ENCODE measurements at places on chromosomes 12 and 14.

DNA sequence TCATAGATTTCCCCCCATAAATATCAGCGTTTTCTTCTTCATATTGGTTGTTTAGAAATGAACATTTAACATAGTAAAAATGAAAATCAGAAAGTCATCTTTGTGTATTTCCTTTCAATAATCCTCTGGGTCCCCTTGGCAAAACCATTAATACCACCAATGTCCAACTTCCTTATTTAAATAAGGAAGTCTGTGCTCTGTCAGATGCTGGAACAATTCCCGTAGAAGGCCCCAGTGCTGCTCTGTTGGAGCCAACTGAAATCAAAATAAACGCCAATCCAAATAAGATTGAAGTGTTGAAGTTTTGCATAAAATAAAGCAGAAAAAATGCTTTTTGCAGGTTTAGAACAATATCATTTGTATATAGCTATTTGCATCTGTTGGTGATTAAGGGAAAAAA lies 93.1 kb downstream of the PPM1H start:
- DNase-seq, result no peak
- no peak overlapping the region for H3K27ac ChIP-seq
- H3K27me3 ChIP-seq, result no peaks in the 10 kb centered on the region
- no peak overlapping the region for H3K4me3 ChIP-seq
- no peaks in the 10 kb centered on the region for H3K36me3 ChIP-seq

DNA sequence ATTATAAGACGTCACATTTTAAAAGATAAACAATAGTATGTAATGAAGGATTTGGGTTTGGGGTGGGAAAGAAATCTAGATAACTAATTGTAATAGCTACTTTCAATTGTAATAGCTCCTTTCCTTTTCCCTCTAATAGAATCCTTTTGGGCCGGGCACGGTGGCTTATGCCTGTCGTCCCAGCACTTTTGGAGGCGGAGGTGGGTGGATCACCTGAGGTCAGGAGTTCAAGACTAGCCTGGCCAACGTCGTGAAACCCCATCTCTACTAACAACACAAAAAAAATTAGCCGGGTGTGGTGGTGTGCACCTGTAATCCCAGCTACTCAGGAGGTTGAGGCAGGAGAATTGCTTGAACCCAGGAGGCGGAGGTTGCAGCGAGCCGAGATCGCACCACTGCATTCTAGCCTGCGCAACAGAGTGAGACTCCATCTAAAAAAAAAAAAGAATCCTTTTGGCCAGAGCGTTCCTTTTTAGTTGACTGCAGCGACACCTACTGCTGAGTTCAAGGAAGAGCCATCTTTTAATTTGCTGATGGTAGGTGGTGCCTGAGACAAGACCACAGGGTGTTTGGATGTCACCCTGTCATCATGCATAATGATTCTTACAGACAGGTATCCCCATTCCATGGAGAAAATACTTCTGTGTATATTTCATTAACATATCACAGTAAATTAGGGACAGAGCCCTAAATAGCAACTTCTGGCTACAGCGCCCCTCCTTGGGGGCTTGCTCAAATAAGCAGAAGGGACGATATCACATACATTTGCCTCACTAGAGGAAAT lies 79.5 kb downstream of the ARMH4 start:
- H3K4me3 ChIP-seq, result no peak overlapping the region
- no peaks in the 10 kb centered on the region for H3K27me3 ChIP-seq
- peak; percentile 29 for DNase-seq
- no peak overlapping the region for H3K27ac ChIP-seq
- H3K36me3 ChIP-seq, result no peaks in the 10 kb centered on the region
- H3K4me1 ChIP-seq, result no peaks in the 10 kb centered on the region

DNA sequence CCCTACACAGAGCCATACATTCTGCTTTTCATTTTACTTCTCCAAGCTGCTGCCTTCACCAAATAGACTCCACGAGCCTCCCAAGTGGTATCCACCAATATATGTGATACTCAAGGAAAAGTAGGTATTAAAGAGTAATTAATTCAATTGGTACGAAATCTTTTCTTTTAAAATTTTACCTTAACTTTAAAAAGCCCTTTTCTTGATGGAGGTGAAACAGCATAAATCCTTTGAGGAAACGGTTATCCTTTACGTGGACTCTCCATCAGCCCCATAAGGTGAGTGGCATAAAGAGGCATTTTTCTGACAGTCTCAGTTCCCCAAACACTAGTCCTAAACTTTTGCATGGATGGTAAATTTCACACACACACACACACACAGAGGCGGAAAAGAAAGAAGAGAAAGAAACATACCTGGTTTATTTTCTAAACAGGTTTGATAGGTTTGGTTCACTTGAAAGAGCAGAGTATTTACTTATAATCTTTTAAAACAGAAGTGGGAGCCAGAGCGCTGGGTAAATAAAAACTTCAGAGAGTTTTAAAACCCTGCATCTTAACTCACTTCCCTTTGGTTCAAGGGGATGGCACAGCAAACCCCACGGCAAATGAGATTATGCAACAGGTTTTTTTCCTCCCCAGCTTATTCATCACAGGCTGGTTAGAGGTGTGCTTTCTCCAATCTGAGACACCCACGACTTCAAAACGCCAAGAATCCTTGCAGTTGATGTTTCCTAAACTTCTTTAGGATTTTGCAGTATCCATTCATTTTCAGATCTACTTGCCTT lies 1.9 kb downstream of the DUSP16 start:
- H3K27ac ChIP-seq, result peak overlapping the region; percentile 92
- H3K4me3 ChIP-seq, result peak overlapping the region; percentile 62
- H3K4me1 ChIP-seq, result peaks cover 16% of the 10 kb centered on the region

GRCh38 chr12:13027508-13027907 lies 16.7 kb upstream of the FAM234B start:
- no peak overlapping the region for H3K27ac ChIP-seq
- no peaks in the 10 kb centered on the region for H3K27me3 ChIP-seq
- H3K4me3 ChIP-seq, result no peak overlapping the region
- no peak for DNase-seq
- H3K4me1 ChIP-seq, result no peaks in the 10 kb centered on the region
- H3K36me3 ChIP-seq, result no peaks in the 10 kb centered on the region

- no peak overlapping the region for H3K4me3 ChIP-seq
- H3K27ac ChIP-seq, result no peak overlapping the region
- H3K36me3 ChIP-seq, result no peaks in the 10 kb centered on the region
- H3K4me1 ChIP-seq, result no peaks in the 10 kb centered on the region
- DNase-seq, result no peak
These were observed 157.5 kb downstream of the TMTC3 start for GRCh38 chr12:88299567-88300101.

GRCh38 chr12:22046090-22046967 lies at the start of gene CMAS:
Gene CMAS, plus strand, starts transcription at chr12:22046218. Its CDS starts 86 bp downstream, at chr12:22046304.
- peak within 1 kb of the TSS; percentile 82 for H3K27ac ChIP-seq
- H3K27me3 ChIP-seq, result no peaks in the 10 kb centered on the region
- H3K4me1 ChIP-seq, result peaks cover 10% of the 10 kb centered on the region
- no peaks in the 10 kb centered on the region for H3K36me3 ChIP-seq

DNA sequence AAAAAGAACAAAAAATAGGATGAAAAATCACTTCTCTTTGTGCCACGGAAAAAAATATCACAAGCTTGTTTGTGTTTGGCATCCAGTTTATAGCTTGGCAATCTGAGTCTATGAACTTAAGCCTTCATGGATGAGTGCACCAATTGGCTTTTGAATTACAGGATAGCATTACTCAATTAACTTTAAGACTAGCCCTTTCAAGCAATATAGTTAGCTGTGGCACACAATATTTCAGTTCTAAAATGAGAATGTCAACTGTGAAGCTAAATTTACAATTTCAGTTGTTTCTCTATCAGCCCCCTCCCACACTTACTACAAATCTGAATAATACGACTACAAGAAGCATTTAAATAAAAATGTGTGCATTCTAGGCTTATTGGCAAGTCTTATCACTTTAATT lies 8.3 kb downstream of the RERG start:
- H3K27me3 ChIP-seq, result no peaks in the 10 kb centered on the region
- H3K27ac ChIP-seq, result no peak overlapping the region
- DNase-seq, result no peak
- H3K4me3 ChIP-seq, result no peak overlapping the region

DNA sequence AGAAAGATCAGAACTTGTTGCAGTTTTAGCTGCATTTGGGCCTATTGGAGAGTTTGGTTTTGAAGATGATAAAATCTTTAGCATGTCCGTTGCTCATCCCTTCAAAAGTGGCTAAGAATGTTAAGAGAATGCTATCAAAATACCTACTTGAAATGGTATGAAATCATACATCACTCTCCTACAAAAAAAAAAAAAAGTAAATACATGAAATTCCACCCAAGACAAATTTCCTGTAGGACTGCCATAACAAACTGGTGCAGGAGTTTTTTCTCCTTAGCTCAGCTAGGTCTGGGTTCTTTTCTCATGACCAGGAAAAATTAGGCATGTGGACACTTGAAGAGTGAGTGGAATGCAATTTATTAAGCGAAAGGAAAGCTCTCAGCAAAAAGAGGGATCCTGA lies 15.9 kb upstream of the FAR2 start:
- no peak overlapping the region for H3K4me3 ChIP-seq
- no peaks in the 10 kb centered on the region for H3K4me1 ChIP-seq
- no peak overlapping the region for H3K27ac ChIP-seq
- H3K27me3 ChIP-seq, result no peaks in the 10 kb centered on the region

- no peaks in the 10 kb centered on the region for H3K36me3 ChIP-seq
- H3K27me3 ChIP-seq, result no peaks in the 10 kb centered on the region
- no peak for DNase-seq
- no peak overlapping the region for H3K27ac ChIP-seq
- no peak overlapping the region for H3K4me3 ChIP-seq
These were observed 223.0 kb downstream of the SLC6A15 start for GRCh38 chr12:84689638-84690037.

DNA sequence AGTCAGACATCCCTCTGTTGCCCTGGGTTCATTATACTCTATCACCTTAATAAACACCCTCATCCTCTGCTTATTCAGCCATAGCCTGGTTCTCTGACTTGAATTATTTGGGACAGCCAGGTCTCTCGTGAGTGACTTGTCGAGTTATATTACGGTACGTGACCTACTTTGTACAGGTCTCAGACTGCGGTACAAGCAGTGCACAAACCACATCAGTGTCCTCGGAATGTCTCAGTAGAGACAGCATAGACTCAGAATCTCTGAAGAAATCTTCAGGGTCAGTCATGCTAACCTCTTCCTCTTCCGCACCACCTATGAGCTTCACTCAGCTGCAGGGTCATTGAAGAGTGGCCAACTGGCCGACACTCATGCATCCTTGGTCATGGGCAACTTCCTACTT lies 860.8 kb downstream of the BCL11B start:
- H3K36me3 ChIP-seq, result no peaks in the 10 kb centered on the region
- no peak overlapping the region for H3K27ac ChIP-seq

GRCh38 chr12:124347335-124347734 lies 52.4 kb downstream of the RFLNA start:
- no peak overlapping the region for H3K4me3 ChIP-seq
- H3K27ac ChIP-seq, result no peak overlapping the region
- H3K27me3 ChIP-seq, result no peaks in the 10 kb centered on the region
- H3K4me1 ChIP-seq, result no peaks in the 10 kb centered on the region
- DNase-seq, result no peak

DNA sequence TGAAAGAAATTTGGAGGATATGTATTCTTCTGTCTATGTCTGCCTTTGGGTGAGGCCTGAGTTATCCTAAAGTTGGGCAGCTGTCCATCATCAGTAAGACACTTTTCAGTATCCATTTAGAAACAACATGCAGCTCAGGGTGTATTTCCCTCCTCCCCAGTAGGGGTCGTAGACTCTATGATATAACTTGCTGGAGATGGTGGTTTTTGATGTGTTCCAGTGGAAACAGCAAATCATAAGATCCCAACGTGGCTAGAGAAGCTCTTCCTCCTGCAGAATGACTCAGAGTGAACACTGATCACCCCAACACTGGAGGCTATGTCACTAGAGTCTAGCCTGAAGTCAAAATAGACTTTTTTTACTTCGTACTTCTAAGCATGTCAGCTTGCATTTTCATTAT lies 331.6 kb upstream of the STXBP6 start:
- H3K4me3 ChIP-seq, result no peak overlapping the region
- H3K27me3 ChIP-seq, result no peaks in the 10 kb centered on the region
- no peaks in the 10 kb centered on the region for H3K36me3 ChIP-seq
- no peak for DNase-seq

GRCh38 chr12:53219292-53219955 lies 12.4 kb upstream of the ITGB7 start:
- peaks cover 55% of the 10 kb centered on the region for H3K4me1 ChIP-seq
- peak overlapping the region; percentile 95 for H3K4me3 ChIP-seq
- peak overlapping the region; percentile 78 for H3K27ac ChIP-seq
- peaks cover 22% of the 10 kb centered on the region for H3K36me3 ChIP-seq

GRCh38 chr12:106204312-106204711 lies 43.5 kb downstream of the CKAP4 start:
- H3K4me3 ChIP-seq, result no peak overlapping the region
- H3K4me1 ChIP-seq, result no peaks in the 10 kb centered on the region
- no peaks in the 10 kb centered on the region for H3K27me3 ChIP-seq
- H3K27ac ChIP-seq, result no peak overlapping the region
- H3K36me3 ChIP-seq, result no peaks in the 10 kb centered on the region

DNA sequence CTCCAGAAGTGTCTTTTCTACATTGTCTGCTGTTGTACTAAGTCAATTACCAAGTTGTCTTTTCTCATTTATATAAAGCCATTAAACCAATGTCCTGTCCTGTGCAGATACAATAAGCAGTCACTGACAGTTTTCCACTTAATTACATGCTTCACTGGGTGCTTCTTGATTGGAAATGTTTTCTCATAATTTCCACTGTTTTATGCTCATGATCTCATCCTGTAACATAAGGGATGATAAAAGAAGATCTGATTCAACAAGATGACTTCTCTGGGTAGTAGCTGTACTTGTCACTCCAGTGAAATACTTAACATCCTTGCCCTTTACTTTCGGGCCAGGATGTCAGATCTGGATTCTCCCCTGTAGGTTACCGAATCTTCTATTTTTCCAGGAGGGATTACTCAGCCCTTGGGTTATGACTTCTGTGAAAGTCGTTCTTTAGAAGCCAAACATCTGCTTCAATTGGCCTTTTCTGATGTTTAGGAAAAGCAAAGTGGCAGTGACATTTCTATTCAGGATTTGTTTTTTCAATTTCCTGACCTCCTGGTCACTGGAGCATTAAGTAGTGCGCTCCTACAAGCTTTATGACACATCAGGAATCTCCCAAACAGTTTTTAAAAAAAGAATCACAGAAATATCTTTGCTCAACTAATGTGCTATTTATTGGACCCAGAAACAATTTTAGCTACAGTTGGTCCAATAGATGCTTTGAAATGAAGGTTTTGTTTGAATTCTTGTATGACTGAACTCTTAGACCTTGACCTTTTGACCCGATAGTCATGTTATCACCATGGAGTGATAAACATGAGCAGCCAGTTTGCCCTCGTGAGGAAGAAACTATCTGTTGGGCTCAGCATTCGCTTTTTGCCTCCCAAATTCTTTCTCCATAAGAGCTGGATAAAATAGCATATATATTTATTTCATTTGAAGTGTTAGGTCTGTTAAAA lies 234.5 kb upstream of the SSTR1 start:
- H3K4me1 ChIP-seq, result no peaks in the 10 kb centered on the region
- no peak overlapping the region for H3K4me3 ChIP-seq
- no peak overlapping the region for H3K27ac ChIP-seq
- no peaks in the 10 kb centered on the region for H3K36me3 ChIP-seq

DNA sequence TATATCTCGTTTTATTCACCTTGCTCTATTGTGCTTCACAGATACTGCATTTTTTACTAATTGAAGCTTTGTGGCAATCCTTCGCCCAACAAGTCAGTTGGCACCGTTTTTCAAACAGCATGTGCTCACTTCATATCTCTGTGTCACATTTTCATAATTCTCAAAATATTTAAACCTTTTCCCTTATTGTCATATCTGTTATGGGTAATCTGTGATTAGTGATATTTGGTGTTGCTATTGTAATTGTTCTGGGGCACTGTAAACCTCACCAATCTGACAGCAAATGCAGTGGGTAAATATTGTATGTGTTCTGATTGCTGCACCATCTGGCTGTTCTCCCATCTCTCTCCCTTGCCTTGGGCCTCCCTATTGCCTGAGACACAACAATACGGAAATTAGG lies 191.3 kb downstream of the BTG1 start:
- H3K27ac ChIP-seq, result no peak overlapping the region
- DNase-seq, result no peak
- H3K27me3 ChIP-seq, result no peaks in the 10 kb centered on the region
